ENCODE measurements at places on chromosomes 2 and 18. TPM values are rescaled to one million over a fixed set of nuclear protein-coding genes. Genes with fewer than 3 reads are reported as not detected.

WNT6 gene
- 0.30 TPM for total RNA-seq

DNA sequence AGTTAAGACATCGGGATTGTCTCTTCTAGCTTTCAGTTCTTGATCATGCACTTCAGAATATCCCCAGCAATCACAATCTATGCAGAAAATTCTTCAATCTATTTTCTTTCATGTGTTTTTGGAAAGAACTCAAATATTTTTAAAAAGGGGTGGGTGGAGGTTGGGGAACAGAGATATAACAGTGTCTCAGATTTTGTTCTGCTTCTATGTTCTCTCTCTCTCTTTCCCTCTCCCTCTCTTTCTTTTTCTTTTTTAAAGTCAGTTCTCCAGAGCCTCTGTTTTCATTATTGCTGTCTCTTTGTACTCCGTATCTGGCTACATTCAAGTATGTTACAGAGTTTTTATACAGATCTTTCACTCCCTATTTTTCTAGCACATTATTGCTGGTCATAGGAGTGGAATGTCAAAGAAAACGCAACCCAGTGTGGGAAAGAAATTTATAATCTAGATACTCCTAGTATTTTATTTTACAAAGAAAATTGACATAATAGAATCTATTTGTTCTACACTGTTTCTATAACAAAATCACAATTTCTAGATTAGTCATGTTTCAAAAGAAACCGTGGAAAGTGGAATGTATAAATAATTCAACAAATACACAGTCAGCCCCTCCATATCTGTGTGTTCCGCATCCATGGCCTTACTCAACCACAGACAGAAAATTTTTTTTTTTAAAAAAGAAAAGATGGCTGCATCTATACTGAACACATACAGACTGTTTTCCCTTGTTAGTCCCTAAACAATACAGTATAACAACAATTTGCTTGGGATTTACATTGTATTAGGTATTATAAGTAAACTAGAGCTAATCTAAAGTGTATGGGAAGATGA is 11.2 kb upstream of the NEMP2 start:
- no peak for DNase-seq

DNA sequence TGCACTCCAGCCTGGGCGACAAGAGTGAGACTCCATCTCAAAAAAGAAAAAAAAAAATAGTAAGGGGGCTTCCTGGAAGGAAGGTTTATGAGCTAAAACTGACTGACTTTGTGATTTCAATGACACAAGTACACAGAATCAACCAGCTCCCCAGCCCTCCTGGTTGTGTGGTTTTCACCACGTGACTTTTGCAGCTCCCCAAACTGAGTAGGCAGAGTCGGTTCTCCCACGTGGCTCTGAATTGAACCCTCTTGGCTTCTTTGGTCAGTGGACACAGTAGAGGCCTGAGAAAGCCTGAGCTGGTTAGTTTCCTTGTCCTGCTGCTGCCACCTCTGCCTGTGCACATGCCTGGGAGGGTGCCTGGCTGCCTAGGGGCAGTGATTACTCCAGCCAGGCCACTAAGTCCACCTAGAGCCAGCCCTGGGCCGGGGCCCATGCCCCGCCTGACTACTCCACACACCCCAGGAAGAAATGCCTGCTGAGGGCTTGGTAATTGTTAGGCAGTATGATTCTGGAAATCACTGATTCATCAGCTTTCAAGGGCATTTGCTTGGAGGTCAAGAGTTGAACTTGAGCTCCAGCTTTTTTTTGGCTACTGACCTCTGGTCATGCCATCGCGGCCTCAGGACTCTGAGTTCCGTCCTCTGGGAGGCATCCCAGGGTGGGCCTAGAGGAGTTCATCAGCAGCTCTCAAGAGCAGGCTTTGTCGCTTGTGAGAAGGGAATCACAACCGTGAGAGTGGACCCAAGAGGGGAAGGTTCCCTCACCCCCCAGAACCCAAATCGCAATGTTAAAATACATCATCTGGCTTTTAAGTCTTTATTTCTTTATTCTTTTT is 431.9 kb upstream of the HS6ST1 start:
- no peak for DNase-seq

DNA sequence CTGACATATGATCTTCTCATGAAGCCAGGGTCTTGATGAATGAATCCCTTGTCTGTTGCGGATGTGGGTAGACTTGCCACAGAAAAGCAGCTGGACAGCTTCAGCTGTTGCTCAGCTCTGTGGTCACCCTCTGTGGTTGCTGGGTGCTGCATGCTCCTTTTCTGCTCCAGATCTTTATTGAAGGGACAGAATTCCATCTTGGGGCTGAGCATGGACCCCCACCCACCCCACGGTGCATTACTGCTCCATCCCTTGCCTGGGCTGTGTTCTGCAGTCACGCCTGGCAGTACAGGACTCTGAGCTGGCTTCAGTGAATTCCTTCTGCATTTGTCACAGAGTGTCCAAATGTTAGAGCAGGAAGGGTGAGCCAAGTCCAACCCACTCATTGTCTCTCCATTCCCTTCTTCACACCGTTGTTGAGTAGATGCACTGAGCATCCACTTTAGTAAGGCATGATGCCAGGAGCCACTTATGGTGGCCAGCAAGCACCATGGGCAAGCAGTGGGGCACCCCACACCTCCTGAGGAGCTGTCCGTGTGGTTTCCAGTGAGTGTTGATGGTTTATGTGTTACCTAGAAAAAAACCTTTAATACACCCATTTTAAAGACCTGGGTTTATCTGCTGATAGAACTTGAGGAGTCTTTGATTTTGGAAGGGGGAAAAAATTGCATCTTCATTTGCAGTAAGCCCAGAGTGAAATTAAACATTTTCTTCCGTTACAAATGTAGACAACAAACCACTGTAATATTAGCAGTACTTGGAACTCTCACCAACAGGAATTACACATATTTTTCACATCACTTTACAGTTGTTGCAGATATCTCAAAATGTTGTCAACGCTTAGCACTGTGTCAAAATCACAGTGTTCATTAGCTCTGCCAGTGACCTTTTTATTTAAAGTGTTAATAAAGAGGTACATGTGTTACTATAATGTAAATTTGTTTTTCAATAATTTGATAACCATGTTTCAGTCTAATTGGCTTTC is 14.7 kb upstream of the ITGB6 start:
- peak; percentile 16 for DNase-seq

TACR1 gene
- not detected for total RNA-seq

CLHC1 gene
- total RNA-seq = 4.0 TPM

IWS1 gene
- total RNA-seq = 55.0 TPM

LYG1 gene
- 0.86 TPM for total RNA-seq

- no peak for DNase-seq
Measured at GRCh38 chr18:41072946-41073345, 882.1 kb upstream of the PIK3C3 start.

SMPD4 gene
- 73.8 TPM for total RNA-seq

DNA sequence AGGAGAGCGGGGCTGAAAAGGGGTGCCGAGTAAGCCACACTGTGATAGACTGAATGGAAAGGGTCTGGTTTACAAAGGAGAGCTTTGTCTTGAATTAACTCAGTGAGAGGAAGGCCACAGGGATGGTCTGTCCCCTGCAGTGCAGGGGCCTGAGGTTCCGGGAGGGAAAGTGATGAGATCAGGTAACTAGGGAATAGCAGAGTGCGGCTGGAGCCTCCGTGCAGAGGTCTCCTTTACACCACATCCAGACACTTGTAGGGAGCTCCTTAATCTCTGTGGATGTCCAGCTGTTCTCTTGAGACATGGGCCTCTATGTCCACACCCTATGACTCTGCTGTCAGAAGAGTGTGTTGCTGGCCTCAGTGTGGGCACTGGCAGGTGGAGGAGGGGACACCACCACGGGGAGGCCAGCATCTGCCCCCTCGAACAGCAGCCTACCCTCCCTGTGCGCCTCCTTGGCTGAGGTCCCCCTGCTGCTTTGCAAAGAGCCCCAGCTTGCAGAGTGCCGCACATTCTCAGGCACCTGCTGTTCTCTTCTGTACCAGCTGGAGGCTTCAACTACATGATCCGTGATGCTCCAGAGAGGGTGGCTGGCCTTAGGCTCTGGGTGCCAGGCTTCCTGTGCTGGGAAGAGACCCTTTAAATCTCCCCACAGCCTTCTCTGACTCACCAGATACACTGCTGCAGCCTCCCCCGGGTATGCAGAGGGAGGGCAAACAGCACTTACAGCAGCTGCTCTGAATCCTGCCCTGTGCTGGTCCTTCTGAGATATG is 25.9 kb downstream of the ENOSF1 start:
- DNase-seq = no peak

GRCh38 chr2:120421830-120422175 is 75.9 kb downstream of the INHBB start:
- no peak for DNase-seq

DNA sequence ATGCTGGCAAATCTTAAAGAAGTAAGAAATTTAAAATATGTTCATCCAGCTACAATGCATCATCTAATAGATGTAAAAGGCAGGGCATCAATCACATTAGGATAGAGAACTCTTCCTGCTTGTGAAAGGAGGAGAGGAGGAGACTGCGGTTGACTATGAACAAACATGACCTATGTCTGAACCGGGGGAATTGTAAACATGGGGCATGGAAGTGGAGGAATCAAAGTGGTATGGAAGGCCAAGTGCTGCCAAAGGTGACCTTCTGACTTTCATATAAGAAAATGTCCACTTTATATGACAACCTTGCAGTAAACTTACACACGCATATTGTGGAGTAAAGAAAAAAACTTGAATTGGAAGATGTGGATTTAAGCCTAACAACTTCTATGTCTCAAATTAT is 20.0 kb upstream of the SLC8A1 start:
- DNase-seq = no peak

DNA sequence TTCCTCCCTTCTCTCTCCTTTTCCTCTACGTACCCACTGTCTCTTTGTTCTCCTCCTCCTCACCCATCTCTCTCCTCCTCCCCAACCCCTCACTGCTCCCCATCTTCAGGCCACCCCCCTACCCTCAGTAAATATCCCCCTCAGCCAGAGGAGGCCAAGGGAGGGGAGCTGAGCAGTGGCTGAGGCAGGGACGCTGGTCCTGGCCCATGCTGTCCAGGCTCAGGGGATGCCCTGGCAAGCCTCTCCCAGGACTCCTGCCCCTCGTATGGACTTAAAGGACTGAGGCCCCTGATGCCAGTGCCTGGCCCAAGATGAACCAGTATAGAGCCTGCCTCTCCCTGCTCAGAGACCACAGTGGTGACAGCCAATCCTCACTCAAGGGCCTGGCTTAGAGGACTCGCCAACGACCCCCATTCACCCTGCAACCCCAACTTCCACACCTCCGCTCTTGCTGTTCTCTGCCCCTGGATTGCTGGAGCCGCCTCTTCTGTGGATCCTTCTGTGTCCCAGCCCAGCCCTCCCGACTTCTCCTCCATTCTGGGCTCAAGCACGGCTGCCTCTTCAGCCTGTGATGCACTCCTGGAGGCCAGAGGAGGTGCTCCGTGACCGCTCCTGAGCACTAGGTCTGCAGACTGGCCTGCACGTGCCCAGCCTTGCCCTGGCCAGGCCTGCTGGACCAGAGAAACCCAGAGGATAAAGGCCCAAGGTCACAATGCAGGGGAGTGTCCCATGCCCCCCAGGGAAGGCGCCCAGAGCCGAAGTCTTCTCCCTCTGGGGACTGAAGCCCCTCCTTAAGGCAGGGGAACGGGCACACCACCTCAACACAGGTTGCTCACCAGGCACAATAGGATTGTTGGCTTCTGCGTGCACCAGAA is 9.5 kb upstream of the DUSP2 start:
- no peak for DNase-seq

DNA sequence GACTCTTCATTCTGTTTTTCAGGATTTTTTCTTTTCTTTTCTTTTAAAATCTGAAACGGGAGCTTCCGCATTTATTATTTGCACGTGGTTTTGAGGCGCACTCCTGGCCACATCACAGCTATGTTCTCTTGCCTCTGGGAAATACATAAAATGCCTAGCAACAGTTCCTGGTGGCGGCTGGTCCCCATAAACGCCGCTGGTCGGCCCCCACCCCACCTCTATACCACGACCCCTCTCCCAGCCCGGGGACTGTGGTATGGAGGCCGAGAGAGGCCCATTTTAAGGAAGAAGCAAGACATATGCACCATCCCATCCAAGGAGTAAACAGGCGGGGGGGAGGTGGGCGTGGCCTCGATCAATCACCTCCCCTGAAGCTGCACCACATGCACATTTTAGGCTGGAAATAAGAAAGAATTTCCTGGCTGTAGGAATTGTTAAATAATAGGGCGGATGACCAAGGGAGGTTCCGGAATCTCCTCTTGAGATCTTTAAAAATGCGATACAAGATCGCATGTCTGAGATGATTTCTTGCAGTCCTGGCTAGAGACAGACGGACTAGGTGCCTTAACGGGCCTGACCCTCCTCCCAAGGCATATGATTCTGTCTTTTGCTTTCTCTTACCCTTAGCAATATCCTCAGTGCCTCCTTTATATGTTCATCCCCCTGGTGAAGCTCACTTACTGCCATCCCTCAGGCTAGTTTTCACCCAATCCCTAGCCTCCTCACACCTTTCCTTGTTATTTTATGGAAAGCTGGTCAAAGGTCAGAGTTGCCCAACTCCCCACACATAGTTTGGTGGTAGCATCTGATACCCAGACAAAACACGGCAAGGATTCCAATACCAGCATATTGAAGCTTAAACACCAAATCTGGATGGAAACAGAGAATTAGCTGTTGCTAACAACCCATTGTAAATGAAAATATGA is 82.4 kb downstream of the BCL2 start:
- DNase-seq = no peak

IL36B gene
- total RNA-seq = not detected

G6PC2 gene
- not detected for total RNA-seq

FSHR gene
- not detected for total RNA-seq

GRCh38 chr2:169803480-169803879 is 4.8 kb downstream of the SSB start:
- DNase-seq = no peak

GRCh38 chr2:60495041-60495625 is 58.3 kb downstream of the BCL11A start:
- DNase-seq = no peak

CFAP65 gene
- not detected for total RNA-seq

DNA sequence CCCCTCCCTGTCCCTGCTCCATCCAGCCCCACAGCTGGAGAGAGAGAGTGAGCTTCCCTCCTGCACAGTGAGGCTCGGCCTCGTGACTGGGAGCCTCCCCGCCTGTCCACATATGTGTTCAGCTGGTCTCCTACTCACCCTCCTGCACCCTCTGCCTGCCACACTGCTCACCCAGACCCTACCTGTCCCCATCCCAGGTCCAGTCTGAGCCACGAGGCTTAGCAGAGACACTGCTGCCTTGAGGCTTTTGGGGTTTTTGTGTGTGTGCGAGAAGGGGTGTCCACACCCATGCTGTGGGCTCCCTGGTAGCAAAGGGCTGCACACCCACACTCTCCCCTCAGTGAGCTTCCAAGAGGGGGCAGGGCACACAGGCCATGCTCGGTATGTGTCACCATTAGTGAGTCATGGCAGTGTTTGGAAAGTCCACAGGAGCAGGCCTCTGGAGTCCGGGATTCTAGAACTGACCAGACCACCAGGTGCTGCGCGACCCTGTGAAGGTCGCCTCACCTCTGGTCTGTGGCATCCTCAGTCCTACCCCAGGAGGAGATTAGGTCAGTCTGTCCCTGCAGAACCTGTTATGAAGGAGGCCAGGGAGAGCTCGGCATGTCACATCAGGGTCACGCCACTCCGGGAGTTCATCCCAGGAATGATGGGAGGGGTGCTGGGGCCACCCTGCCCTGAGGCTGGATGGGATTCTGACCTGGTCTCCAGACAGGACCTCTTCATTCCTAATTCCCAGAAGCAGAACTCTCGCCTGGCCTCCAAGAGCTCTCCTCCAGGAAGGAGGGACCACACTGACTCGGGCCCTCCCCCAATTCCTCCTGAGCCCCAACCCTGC is 39.9 kb upstream of the SMAD7 start:
- DNase-seq = no peak

SLC16A14 gene
- total RNA-seq = 2.2 TPM

MPP4 gene
- total RNA-seq = not detected

CAB39 gene
- 122 TPM for total RNA-seq
